ENCODE measurements at places on chromosomes 11 and 22.

DNA sequence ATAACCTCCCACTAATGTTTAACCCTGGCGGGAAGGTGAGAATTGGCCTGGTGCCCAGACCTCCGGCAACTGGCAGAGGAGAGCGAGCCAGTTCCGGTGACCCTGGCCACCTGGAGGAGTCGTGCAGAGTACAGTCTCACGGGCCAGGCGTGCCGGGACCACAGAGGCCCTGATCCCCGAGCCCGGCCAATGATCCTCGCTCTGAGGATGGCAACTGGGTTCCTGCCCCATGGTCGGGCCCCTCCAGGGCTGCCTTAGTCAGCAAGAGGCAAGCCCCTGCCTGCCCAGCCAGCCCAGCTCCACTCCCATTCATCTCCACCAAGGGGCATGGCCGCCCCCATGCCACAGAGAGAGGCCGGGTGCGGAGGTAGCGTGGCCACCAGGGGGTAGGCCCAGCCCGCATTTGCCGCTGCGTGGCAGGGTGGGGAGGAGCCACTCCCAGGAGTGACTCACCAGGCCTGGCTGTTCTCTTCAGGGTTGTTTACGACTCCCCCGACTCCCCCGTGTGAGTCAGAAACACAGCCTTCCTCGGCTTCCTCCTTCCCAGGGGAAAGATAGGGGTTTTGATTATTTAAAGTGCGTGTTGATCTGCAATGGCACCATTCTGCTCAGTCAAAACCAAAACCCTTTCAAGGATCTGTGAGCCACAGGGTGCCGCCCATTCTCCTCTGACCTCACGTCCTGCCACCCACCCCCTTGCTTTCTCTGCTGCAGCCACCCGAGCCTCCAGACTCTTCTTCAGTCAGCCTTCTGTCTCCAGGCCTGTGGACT lies at the start of gene SLC25A45:
Gene SLC25A45 (minus strand): TSS at position 614 of the 771 bp plus-strand sequence. CDS start 695 bp downstream, outside the sequence.
- peak; percentile 99 for DNase-seq

DNA sequence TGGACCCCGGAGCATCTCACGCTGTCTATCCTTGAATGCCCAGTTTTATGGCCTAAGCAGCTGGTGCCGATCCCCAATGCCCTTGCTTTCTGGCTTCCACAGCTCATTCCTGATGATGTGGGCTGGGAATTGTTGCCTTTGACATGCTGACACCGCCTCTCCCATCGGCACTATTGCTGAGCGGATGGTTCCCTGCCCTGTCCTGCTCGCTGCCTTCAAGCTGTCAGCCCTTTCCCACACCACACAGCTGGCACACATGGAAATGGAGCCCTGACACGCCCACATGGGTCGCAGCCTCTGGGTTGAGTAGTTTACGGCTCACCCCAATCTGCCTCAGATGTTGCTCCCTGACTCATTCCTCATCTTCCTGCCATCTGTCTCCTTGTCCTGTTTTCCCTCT lies 110.2 kb upstream of the SESN3 start:
- no peak for DNase-seq

DNA sequence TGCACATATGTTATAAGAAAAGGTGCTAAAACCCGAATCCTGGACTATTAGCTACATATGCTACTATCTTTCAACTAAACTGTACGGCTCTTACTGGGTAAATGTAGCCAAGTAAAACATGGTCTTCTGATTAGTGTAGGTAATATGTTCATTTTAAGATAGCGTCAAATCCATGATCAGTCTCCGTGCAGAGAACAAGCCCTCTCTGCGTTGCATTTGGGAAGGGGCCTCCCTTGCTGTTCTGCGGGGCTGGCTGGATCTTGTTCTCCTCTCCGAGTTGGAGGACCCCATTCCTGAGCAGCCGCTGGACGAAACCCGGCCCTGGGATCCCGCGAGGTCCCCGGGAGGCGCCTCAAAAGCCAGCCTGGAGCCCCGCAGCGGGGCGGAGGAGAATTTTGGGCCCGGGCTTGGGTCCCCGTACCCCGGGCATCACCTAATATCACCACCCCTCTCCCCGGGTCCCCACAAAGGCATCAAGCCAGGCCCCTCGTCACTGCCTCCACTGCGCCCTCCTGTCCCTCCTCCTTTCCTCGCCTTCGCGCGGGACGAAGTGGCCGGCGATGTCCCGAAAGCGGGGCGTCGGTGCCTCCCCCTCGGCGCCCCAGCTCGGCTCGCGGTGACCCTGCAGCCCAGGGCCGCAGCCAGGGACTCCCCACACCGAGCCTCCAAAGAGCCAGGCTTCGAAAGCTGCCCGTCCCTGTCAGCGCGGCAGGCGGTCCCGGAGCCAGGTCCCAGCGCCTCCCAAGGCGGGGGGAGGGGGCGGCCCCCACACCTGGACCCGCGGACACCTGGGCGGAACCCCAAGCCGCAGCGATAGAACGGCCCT lies 54.5 kb upstream of the FBXO3 start:
- no peak for DNase-seq

DNA sequence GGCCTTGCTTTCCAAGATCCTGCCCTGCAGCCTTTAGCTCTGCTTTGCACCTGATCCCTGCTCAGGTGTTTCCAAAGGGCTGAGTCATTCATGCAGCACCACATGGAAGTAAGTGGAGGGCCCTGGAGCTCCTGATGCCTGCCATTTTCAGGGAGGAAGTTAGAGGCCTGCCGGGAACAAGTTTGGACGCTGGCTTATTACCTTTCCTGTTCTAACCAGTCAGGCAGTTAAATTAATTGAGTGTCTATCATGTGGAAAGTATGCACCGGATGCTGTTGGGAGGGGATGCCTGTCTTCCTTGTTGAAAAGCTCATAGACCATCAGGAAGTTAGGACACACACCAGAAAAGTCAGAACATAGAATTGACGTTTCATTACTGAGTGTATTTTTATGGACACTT lies 73.7 kb upstream of the PLET1 start:
- DNase-seq, result no peak

DNA sequence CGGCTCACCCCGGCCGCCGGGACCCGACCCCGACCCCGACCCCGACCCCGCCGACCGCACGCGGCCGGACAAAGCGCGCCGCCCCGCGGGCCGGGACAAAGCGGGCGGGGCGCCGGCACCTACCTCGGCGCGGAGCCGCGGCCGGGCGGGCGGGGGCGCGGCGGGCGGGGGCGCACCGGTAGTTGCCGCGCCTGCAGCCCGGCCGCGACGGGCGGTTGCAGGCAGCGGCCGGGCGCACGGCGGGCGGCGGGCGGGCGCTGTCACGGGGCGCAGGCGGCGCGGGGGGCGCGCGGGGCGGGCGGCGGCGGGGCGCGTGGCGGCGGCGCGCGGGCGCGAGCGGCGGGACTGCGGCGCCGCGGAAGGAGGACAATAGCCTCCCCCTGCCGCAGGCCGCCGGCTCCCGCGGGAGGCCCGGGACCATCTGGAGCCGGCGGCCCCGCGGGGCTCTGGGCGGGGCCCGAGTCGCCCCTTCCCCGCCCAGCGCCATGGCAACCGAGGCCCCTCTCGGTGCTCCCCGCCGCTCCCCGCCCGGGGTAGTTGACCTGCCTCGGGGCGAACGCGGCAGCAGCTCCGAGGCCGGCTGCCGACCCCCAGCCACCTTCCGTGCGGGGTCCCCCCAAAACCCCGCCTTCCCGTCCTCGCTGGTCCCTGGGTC lies 851 bp downstream of the SPTBN2 start:
- DNase-seq, result no peak

- DNase-seq, result no peak
Observed at GRCh38 chr11:48019217-48019584, 38.8 kb downstream of the PTPRJ start.

GRCh38 chr22:23762842-23763578 lies at the start of gene C22orf15:
Gene C22orf15 (plus strand): TSS chr22:23762990. CDS start chr22:23763307, 317 bp downstream.
- no peak for DNase-seq

- DNase-seq, result no peak
Observed at GRCh38 chr11:129417458-129417857, 41.8 kb downstream of the BARX2 start.

GRCh38 chr11:45344028-45344427 lies 57.9 kb upstream of the SYT13 start:
- DNase-seq, result no peak

GRCh38 chr22:27533105-27533745 lies 268.3 kb downstream of the MN1 start:
- no peak for DNase-seq

- no peak for DNase-seq
Observed at GRCh38 chr11:68145120-68145866, 24.1 kb upstream of the CHKA start.

DNA sequence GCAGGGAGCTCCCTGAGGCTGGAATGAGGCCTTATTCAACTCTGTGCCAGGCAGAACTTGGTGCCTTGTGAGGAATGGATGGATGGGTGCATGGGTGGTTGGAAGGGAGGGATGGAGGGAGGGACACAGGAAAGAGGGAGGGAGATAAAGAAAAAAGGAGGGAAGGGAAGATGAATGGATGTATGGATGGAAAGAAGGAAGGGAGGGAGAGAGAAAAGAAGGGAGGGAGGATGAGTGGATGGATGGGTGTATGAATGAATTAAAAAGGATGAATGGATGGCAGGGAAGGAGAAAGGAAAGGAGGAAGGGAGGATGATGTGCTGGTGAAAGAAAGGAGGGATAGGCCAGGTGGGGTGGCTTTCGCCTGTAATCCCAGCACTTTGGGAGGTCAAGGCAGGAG lies 34.6 kb downstream of the KCNC1 start:
- DNase-seq, result no peak

DNA sequence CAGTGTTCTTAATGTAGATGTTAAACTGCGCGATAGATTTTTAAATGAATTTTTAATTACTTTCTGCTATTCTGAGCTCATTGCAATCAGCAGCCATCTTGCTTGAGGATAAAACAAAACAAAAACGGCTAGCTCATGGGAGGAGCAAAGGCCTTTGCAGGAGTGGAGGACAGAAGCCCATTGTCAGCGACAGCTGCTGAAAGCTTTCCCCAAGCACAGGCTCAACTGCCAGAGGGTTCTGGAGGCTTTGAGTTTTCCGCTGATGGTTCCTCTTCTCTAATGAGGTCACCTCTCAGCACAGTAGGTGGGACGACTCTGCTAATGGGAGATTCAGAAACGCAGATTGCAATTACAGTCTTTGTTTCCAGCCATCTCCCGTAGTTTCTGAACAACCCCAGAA lies 167.1 kb upstream of the TTC12 start:
- DNase-seq, result no peak

DNA sequence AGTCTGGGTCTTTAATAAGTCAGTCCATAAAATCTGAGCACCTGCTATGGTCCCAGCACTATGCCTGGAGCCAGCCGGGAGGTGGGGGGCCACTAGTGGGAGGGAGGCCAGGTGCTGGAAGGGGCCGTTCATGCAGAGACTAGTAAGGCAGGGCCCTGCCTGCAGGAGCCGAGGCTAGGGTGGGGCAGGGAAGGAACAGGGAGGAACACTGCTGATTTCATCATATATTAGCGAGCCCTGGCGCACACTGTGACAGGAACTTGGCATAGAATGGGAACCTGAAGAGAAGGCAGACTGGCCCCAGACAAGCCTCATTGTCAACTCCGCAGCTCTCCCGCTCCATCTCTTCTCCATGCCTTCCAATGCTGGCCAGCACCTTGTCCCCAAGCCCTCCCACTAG lies 7.1 kb downstream of the VSIG10L2 start:
- no peak for DNase-seq

DNA sequence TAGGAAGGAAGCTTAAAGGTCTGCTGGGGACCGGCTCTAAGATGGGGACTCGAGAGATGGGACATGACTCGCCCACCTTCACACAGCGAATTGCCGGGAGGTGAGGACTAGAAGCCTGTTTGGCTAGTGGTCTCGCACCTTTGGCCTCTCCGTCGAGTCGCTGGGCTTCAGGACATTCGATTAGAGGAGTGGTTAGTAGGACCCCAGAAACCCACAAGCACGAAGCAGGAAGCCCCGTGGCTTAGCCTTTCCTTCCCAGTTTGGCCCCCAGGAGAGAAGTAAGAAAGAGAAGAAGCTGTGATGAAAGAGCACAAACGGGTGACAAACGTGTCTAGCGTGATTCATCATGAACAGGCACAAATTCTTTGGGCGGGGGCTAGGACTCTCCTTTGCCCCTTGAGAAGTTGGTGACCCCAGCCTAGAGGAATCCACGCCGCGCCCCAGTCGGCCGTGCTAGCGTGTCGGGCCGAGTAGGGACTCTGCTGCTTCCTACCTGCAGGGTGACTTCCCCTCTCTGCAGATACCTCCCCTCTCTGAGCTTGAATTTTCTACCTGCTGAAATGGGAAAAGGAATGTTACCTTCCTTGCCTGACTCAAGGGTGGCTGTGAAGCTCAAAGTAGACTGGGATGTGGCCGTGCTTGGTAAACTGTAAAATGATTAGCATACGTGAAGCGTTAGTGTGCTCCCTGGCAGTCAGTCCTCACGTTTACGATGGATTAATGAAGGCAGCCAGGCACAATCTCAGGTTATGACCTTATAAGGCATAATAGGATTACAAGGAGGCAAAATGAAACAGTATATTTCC lies 1.1 kb upstream of the ADM start:
- no peak for DNase-seq

DNA sequence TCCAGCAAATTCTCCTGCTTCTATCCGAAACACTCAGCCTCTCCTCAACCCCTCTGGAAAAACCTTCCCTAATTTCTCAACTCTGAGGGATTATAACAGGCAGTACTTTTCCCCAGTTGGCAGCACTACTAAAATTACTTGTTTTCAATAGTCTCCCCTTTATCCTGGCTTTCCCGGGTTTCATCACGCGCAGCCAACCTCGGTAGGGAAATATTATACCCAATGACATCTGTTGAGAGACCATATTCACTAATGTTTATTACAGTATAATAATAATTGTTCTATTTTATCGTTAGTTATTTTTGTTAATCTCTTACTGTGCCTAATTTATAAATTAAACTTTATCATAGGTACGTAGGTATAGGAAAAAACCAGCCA lies 330 bp upstream of the POLD3 start:
- DNase-seq, result no peak

DNA sequence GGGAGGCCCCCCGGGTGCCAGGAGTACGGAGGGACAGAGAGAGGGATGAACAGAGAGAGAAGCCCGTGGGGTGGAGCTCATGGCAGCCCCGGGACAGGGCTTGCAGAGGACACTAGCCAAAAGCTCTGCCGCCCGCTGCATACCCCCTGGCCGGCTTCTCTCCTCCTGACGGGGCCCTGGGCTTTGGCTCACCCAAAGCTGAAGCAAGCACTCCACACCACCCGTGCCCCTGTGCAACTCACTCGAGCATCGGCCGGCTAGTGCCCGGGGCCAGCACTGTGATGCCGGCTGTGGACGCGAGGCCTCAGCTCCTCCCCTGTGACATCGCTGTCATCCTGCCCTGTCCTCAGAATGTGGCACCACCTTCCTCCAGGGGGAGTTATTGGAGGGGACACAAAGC lies 429.6 kb downstream of the BRD1 start:
- DNase-seq, result no peak

DNA sequence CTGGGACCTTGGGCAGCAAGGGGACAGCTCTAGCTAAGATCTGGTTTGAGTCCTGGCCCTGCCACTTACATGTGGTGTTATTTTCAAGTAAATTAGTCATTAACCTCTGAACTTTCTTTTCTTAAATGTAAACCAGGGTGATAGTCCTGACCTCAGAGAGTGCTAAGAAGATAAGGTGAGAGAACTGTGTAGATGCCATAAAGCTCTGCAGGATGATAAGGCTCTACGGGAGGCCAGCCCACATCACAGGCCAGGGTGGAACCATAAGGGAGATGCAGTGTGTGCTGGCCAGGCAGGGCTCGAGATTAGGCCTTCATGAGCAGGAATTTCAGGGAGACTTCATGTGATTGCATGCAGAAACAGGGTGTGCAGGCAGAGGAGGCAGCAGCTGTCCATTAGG lies 24.2 kb downstream of the NECTIN1 start:
- no peak for DNase-seq

Data from stromal cell of bone marrow (primary cell).